ENCODE measurements at places on chromosomes 11 and 22. TPM values are rescaled to one million over a fixed set of nuclear protein-coding genes. Genes with fewer than 3 reads are reported as not detected.

The UBQLNL gene
- not detected for total RNA-seq

The STK33 gene
- total RNA-seq, result 0.24 TPM

The RTL10 gene
- 11.5 TPM for total RNA-seq

The PGM2L1 gene
- total RNA-seq, result 7.0 TPM

The HPX gene
- total RNA-seq, result not detected

The GGA1 gene
- 59.0 TPM for total RNA-seq

The NCAPH2 gene
- total RNA-seq, result 134 TPM

The FLRT1 gene
- 0.36 TPM for total RNA-seq

The PGR gene
- not detected for total RNA-seq

The OR4A16 gene
- total RNA-seq, result not detected

The ROBO4 gene
- not detected for total RNA-seq

The PRODH gene
- 0.56 TPM for total RNA-seq

The GGT5 gene
- total RNA-seq, result not detected

The OR6X1 gene
- total RNA-seq, result not detected

The PLEKHB1 gene
- 13.2 TPM for total RNA-seq

The NAV2 gene
- total RNA-seq, result 0.75 TPM

The FOLR1 gene
- total RNA-seq, result not detected

The A4GALT gene
- total RNA-seq, result not detected

The LYVE1 gene
- not detected for total RNA-seq

The CLCF1 gene
- total RNA-seq, result 0.45 TPM

The HIKESHI gene
- 55.1 TPM for total RNA-seq

The TRPM5 gene
- not detected for total RNA-seq

The LARGE2 gene
- total RNA-seq, result 1.1 TPM

The P4HA3 gene
- total RNA-seq, result not detected

The MRGPRE gene
- total RNA-seq, result not detected

The PTPN5 gene
- not detected for total RNA-seq

The ARHGAP20 gene
- total RNA-seq, result not detected

The OR51E2 gene
- total RNA-seq, result not detected

The ARL2 gene
- total RNA-seq, result 104 TPM

The COX8A gene
- 581 TPM for total RNA-seq

Data from activated CD4-positive, alpha-beta memory T cell treated with anti-CD3 and anti-CD28 coated beads for 36 hours (primary cell).